ENCODE measurements at places on chromosomes 1 and 21. TPM values are rescaled to one million over a fixed set of nuclear protein-coding genes. Genes with fewer than 3 reads are reported as not detected.

DNA sequence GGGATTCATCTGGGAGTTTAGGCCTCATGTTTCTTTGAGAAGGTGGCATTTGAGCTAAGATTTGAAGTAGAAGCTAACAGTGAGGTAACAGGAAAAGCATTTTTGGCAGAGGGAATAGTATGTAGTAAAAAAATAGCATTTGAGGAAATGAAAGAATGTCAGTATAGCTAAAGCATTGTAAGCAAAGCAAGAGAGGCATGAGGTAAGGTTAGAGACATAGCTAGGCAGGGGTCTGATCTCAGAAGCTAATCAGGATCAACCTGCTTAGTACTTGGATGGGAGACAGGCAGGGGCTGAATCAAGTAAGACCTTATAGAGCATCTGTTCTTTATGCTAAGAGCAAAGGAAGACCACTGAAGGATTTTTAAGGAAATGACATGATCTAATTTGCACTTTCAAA, 4.0 kb downstream of the POLR3C start:
- DNase-seq = no peak

DNA sequence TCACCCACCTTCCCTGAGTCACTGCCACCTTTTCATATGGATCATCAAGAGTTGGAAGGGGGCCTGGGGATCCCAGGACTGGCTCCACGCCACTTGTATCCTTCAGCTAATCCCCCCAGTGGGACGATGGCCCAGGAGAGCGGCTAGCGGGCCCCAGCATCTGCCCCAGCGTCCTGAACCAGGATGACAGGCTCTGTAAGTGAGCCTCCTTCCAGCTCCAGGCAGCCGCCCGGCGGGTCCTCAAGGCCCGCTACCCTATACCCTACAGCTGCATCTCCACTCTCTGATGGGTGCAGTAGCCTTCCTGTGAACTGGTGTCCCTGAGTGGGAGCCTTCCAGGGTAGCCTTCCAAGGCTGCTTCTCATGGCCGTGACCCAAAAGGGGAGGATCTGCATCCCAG, 183.1 kb downstream of the ATG4C start:
- no peak for DNase-seq

DNA sequence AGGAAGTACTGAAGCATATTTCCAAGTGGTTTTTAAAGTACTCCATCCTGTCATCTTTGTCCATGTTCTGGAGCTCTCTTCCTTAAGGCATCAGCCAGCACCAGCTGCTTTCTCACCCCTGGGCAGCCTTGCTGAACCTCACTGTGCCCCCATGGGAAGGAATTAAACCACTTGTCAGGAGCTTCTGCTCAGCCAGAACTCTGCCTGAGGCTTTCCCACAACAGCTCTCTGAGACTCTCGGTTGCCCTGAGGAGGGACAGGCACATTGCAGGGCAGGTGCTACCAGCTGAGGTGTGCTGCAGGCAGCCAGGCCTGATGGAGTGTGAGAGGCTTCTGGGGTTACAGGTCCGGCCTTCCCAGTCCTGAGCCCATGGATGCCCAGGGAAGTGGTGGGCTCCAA, 30.9 kb downstream of the FAM163A start:
- no peak for DNase-seq

GRCh38 chr21:31418377-31419001, 74.4 kb upstream of the TIAM1 start:
- no peak for DNase-seq

DNA sequence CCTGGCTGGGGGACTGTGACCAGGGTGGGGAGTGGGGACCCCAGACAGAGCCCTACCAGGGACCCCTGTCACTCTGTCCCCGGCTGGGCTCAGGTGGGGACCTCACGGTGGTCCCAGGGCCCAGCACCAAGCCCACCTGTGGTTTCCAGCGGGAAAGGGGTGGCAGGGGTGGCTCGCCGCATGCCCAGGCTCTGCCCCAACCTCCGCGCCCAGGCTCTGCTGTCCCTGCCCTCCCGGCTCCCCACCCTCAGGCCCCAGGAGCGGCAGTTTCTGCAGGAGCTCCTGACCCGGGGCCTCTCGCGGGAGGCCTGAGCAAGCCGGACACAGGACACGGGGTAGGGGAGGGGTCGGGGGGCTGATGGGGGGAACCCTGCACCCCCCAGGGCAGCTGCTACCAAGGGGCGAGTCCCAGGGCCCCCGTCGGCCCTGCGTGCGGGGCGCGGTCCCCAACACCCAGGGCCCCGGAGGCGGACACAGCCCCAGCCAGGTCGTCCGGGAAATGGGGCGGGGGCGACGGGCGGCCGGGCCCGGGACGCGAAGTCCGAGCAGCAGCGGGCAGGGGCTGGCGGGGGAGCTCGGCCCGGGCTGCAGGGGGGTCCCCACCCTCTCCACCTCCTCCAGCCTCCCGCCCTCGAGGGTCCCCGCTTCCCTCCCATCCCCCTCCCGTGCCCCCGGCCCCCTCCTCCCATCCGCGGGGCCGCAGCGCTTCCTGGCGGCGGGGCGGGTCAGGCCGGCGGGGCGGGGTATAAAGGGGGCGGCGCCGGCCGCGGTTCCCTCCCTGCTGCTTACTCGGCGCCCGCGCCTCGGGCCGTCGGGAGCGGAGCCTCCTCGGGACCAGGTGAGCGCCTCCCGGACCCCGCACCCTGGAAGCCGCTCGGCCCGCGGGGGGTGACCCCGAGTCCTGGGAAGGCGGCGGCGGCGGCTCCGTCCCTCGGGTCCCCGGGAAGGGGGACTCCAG, at the start of gene COL6A2:
COL6A2 (plus strand) TSS at position 777 of the 958 bp plus-strand sequence.
- peak; percentile 16 for DNase-seq

DNA sequence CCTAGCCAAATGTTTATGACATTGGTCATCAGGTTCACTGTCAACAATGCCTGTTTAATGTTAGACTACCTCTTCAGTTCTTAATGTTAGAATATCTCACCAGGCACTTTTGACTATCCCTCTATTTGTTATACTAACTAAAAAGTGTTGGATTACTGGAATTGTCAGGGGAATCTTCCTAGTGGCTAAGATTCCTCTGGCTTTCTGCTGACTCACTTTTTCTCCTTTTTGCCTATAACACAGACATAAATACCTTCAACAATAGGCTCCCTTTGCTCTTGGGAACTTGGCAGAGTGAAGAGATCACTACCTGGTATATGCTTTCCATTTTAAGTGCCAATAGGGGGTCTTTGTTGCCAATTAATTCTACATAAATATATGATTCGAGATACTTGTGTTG, 68.5 kb downstream of the TMEM200B start:
- peak; percentile 4 for DNase-seq

DNA sequence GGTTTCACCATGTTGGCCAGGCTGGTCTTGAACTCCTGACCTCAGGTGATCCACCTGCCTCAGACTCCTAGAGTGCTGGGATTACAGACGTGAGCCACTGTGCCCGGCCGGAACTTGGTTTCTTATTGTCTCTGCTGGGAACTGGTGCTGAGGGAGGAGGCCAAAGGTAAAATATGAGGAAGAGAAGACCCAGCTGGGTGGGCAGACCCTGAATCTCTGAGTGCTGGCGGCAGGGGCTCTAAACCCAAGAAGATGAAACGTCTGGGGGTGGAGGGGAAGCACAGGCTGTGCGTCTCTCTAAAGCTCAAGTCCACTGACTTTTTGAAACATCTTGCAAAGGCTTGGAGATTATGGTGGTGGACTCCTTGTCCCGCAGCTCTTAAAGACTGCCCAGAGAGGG, 82.0 kb upstream of the TLR5 start:
- DNase-seq = no peak

DNA sequence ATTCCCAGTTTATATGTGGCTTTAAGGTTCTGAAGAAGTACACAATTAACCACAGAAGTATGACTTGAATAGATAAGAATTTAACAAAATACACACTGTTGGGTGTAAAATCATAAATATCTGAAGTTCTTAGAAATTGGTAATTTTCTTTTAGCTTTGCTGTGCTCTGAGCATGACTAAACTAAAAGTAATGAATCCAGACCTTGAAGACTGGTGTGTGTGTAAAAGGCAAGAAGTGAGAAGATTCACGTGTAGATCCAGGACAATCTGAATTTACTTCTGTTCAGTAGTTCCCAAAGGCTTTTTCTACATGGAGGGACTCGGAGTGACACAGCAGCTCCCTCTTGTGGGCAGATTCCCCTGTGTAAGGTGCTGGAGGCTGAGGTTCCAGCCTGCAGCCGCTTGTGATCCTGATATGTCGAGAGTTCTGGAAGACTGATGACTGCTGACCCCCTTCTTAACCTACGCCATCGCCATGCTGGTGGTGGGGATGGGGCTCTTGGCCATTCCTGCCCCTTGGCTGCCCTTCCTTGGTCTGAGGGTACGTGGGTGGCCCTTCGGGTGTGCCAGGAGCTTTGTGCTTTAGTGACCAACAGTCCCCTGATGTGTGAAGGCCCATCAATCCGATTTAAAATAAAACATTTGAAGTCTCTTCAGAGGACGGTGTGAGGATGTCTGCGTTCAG, 62.7 kb downstream of the ADARB1 start:
- peak; percentile 63 for DNase-seq

DNA sequence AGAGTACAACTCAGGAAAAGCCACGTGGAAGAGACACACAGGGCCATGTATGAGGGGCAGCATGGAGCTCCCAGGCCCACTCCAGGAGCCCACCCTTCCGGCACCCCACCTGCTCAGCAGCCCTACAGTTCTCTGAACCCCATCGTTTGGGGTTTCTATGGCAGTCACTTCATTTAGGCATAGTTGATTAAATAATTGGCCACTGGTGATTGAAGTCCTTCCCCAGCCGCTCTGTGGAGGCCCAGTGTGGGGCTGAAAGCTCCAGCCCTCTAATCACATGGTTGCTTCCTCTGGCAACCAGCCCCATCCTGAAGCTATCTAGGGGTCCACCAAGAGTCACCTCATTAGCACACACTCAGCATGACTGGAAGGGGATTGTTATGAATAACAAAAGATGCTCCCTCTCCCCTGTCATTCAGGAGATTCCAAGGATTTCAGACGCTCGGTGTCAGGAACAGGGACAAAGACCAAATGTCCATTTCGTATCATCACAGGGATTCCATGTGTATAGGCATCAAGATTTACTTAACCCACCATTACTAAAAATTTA, 12.2 kb upstream of the S100A7A start:
- no peak for DNase-seq

Gene SPRR3
- total RNA-seq = not detected

Gene DRAM2
- total RNA-seq = 36.8 TPM

Measured in Caki2 (cell line).